ENCODE measurements at places on chromosomes 7 and 10. TPM values are rescaled to one million over a fixed set of nuclear protein-coding genes. Genes with fewer than 3 reads are reported as not detected.

TEX47 gene
- total RNA-seq, result not detected

ANKMY2 gene
- total RNA-seq, result 13.4 TPM

PTN gene
- total RNA-seq, result 22.4 TPM

GPR15LG gene
- total RNA-seq, result 304 TPM

HOXA6 gene
- total RNA-seq, result not detected

DNA sequence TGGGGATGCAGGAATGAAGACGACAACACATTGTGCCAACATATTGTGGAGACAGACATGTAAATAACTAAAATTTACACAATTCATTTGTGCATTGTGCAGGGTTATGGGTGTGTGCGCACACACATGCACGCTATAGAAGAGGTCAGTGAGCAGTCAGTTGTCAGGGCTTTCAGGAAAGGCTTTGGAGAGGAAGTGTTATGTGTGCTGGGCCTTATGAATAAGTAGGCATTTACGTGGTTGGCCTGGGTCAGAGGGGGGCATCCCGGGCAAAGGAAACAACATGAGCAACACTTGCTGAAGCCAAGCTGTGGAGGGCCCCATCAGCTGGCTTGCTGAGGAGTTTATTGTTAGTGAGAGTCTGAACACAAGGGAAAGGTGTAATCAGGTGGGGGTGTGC lies 4.1 kb downstream of the PRXL2A start:
- peaks cover 76% of the 10 kb centered on the region for H3K4me1 ChIP-seq
- no peaks in the 10 kb centered on the region for H3K27me3 ChIP-seq
- H3K36me3 ChIP-seq, result no peaks in the 10 kb centered on the region
- no peak for DNase-seq

GRCh38 chr7:102216573-102217314 lies 69.9 kb upstream of the SH2B2 start:
- H3K27me3 ChIP-seq, result no peaks in the 10 kb centered on the region
- H3K27ac ChIP-seq, result no peak overlapping the region
- no peak for DNase-seq
- no peaks in the 10 kb centered on the region for H3K36me3 ChIP-seq

- no peak overlapping the region for H3K27ac ChIP-seq
- no peaks in the 10 kb centered on the region for H3K36me3 ChIP-seq
- no peak for DNase-seq
Observed at GRCh38 chr7:111145472-111145871, 54.5 kb downstream of the LRRN3 start.

GRCh38 chr7:15018981-15019380 lies 116.4 kb upstream of the DGKB start:
- no peaks in the 10 kb centered on the region for H3K36me3 ChIP-seq
- no peak overlapping the region for H3K27ac ChIP-seq
- DNase-seq, result no peak
